ENCODE measurements at places on chromosomes 6 and 20. TPM values are rescaled to one million over a fixed set of nuclear protein-coding genes. Genes with fewer than 3 reads are reported as not detected.

DNA sequence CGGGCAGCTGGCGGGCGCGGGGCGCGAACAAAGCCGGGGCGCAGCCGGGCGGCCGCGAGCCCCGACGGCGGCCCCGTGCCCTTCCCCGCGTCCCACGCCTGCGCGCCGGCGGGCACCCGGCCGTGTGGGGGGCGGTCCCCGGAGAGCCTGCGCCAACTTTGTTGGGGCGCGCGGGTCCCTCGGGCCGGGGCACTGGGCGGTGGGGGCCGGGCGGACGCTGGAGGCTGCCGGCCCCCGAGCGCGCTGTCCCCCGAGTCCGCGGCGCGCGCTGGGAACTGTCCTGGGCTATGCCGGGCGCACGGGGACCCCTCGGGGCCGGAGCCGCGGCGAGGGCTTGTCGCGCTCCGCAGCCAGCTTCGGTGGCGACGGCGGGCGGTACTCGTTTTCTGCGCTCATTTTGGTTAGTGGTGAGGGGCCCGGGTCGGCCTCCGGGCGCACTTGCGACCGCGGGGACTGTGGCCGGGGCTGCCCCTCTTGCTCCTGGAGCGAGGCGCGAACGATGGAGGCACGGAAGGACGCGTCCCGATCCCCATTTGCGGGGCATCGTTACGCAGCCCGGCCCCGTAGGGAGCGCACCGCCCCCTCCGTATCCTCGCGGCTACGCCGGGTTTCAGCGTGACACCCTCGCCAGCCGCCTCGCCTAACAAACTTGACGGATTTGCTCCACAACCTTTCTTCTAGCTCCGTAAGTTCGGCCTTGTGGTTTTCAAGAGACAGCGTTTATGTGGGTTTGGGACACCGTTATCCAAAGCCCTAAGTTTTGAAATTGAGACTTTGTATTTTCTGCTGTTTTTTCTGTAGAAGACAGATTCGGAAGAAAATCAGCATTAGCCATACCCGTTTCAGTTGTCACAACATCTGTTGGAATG lies 622 bp downstream of the SS18L1 start:
- ATAC-seq, result peak; percentile 34

The CCM2L gene
- total RNA-seq, result 4.8 TPM

The HDGFL1 gene
- not detected for total RNA-seq

GRCh38 chr6:1024587-1024986 lies 287.3 kb upstream of the FOXQ1 start:
- peak; percentile 15 for ATAC-seq
